ENCODE measurements at places on chromosomes 16 and 17.

DNA sequence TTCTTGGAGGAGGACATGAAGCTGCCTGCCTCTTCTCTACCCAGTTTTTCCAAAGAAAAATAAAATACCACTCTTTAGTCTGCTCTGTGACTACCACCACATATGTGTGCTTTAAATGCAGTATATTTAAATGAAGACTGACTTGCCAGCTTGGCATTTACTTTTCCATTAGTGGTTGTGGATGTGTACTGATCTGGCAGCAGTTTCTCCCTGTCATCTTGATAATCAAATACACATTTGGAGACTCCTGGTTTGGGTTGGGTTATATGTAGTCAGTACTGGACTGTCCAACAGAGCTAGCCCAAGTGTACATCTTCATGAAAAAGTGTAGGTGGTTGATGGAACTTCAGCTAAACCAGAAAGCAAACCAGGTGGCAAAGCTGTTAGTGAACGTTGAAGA lies 19.9 kb downstream of the COX10 start:
- no peak for DNase-seq

DNA sequence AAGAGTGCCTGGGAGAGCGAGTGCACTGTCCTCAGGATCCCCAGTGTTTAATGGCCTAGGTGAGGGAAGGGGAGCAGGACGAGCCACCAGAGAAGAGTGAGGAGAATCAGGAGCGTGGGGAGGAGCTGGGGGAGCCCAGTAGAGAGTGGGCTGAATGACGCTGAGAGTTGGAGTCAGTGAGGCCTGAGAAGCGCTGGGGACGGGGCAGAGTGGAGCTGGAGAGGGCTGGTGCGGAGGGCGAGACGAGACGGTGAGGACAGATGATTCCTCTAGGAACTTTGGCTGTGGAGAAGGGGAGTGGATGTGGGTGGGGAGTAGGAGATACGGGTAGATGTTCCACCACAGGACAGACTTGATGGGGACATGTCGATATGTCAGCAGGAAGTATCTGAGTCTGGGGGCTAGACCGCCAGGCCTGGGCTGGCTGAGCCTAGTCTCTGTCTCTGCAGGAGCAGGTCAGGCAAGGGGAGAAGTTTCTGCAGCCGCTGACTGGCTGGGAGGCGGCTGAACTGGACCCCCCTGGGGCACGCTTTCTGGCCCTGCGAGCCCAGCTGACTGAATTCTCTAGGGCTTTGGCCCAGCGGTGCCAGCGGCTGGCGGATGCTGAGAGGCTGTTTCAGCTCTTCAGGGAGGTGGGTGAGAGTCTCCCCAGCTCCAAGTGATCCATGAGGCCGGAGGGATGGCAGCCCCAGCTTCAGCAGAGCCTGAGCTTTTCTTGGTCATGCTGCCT lies 4.7 kb downstream of the PLEKHG4 start:
- DNase-seq: no peak

- DNase-seq: no peak
Measured at GRCh38 chr16:74874123-74874522, 99.5 kb upstream of the FA2H start.

DNA sequence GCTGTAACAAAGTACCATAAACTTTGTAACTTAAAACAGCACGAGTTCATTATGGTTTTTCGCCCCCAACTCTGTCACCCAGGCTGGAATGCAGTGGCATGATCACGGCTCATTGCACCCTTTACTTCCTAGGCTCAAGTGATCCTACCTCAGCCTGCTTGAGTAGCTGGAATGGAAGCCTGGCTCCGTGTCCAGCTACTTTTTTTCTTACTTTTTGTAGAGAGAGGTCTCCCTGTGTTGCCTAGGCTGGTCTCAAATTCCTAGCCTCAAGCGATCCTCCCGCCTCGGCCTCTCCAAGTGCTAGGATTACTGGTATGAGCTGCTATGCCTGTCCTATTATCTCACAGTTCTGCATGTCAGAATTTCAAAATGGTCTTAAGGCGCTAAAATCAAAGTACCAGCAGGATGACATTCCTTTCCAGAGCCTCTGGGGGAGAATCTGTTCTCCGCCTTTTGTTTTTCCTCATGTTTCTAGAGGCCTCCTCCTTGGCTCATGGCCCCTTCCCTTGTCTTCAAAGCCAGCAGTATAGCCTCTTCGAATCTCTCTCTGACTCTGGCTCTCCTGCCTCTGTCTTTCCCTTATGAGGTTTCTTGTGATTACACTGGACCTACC lies 10.1 kb upstream of the PRM1 start:
- no peak for DNase-seq

DNA sequence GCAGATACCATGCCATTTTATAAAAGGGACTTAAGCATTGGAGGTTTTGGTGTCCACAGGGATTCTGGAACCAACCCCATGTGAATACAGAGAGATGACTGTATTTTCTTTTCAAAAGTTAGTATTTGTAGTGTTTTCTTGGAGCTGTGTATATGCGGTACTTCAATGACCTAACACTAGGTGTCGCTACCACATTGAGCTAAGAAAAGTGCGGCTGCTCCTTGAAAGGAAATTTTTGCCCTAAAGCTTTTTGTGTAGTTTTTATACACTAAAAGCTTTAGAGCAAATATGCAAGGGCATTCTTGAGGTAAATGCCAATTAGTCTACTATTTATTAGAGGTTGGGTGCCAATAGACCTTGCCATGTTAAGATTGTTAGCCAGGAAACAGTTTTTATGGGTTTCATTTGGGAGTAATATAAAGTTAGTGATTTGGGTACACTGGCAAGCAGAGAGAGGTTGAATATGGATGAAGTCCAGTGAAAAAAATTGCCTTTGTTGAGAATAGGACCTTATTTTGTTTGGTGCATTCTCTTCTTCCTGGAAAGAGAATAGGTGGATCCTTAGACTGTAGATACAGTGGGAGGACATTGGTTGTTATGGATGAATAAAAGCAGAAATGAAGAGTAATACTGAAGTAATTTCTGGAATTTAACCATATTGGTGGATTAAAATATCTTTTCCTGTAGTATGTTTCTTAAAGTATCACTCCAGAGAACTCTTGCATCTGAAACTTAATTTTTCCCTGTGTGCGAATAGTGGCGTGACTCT lies 43.3 kb downstream of the BCAS3 start:
- peak; percentile 16 for DNase-seq

GRCh38 chr17:27620721-27621120 lies 10.3 kb upstream of the LGALS9 start:
- no peak for DNase-seq

DNA sequence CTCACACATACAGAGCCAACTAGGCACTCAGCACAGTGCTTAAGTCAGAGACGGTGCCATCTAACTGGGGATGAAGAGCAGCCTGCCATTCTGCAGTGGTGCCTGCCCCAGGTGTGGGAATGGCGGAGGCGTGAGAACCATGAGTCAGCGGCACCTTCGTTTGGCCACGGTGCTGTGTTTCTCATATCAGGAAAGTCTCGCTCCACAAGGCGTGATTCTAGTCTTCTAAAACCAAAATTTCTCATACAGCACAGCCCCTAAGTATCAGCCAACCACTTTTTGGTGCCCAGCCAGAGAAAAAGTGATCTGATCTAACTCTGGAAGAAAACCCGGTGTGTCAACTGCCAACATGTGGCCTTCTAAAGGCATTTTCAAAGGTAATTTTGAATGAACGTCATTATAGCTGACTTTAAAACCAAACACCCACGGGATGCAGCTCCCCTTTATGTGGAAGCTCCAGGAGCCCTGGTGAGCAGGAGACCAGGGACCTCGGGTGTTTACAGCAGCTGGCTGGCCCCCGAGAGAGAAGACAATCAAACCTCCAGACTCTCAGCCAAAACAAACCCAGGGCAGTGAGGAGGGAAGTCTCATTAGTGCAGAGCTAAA lies 54.6 kb downstream of the ABCC12 start:
- no peak for DNase-seq

DNA sequence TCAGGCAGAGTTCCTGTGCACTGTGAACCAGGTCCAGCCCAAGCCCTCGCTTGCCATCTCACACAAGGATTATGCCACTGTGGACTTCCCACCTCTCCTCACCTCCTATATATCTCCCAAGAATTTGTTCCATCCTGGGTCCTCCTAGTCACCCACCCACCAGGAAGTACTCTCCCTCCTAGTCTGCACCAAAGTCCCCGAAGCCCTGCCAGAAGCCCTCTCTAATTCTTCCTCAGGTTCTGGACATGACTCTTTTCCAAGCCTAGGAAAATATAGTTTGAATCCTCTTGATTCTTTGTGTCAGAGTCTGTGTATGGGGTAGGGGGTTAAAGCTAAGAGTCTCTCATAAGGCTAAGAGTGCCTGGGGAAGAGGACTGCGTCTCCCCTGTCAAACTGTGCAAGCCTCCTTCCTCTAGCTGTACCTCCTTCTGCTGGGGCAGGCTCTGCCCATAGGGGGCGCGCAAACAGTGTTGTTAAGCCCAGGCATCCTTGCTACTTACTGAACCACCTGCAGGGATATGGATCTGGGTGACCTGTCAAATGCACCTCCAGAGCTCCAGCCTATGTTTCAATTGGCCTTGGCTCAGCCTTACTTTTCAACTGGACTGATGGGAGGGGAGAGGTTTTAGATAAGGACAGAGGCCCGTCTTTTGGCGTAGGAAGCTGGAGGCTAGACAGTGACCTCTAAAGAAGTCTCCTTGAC lies 16.6 kb upstream of the DLX4 start:
- DNase-seq: peak; percentile 95

GRCh38 chr16:75048530-75048929 lies 49.7 kb downstream of the ZNRF1 start:
- no peak for DNase-seq

GRCh38 chr17:44795928-44796327 lies 34.2 kb downstream of the GJC1 start:
- no peak for DNase-seq

GRCh38 chr17:1890758-1891450 lies 61.1 kb downstream of the RPA1 start:
- no peak for DNase-seq

GRCh38 chr16:57577214-57577613 lies 34.8 kb downstream of the ADGRG5 start:
- DNase-seq: no peak

DNA sequence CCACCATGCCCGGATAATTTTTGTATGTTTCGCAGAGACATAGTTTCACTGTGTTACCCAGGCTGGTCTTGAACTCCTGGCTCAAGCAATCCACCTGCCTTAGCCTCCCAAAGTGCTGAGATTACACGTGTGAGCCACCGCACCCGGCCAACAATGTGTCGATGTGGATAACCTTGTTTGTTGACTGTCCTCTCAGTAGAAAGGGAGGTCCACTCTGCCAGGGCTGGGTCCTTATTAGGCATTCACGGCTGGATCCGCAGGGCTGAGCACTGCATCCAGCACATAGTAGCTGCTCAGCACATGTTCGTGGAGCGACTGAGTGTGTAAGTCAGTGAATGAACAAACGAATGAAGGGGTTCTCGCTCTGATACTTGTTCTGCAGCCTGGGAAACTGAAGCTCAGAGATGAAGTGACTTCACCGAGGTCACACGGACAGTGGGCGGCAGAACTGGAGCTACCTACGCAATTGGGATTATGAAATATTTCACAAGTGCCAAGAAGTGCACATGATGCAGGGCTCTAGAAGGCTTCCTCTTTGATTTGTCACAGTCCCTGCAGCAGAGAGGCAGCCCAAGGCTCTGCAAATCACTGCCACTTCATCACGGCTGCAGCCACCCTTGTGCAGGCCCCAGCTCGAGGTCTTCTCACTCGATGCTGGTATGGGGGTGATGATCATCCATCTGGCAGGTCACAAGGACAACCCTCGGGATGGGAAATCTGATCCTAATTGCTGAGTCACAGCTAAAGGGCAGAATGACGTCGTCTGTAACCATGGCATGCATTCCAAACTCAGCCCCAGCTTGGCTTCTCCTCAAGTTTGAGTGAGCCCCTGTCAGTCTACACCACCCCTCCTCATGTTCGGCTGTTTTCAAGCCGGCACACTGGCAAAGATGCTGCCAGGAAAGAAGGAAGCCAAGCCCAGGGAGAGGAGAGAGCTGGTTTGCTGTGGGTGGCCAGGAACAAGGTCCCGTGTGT lies 28.0 kb upstream of the SNN start:
- no peak for DNase-seq

- no peak for DNase-seq
Measured at GRCh38 chr17:9023392-9024218, 2.3 kb downstream of the NTN1 start.
